ENCODE measurements at places on chromosomes 2 and 18.

- no peak for DNase-seq
Measured at GRCh38 chr2:162182395-162182794, 30.3 kb upstream of the GCG start.

DNA sequence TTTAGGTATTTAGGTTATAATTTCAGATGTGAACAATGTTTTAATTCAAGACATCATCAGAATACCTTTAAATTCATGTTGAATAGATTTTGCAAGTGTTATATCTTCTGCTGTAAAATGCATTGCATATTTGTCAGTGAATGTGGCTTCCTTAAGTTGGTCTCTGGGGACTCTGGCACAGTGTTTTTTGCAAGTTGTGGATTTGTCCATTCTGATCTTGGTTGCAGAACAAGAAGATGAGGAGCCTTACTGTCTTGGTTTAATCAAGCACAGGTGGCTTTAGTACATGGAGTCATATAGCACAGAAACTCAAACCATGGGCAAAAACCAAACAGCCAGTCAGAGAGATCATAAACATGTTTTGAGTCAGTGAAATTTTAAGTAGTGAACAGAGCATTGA is 135.7 kb downstream of the ARHGAP28 start:
- DNase-seq, result no peak

DNA sequence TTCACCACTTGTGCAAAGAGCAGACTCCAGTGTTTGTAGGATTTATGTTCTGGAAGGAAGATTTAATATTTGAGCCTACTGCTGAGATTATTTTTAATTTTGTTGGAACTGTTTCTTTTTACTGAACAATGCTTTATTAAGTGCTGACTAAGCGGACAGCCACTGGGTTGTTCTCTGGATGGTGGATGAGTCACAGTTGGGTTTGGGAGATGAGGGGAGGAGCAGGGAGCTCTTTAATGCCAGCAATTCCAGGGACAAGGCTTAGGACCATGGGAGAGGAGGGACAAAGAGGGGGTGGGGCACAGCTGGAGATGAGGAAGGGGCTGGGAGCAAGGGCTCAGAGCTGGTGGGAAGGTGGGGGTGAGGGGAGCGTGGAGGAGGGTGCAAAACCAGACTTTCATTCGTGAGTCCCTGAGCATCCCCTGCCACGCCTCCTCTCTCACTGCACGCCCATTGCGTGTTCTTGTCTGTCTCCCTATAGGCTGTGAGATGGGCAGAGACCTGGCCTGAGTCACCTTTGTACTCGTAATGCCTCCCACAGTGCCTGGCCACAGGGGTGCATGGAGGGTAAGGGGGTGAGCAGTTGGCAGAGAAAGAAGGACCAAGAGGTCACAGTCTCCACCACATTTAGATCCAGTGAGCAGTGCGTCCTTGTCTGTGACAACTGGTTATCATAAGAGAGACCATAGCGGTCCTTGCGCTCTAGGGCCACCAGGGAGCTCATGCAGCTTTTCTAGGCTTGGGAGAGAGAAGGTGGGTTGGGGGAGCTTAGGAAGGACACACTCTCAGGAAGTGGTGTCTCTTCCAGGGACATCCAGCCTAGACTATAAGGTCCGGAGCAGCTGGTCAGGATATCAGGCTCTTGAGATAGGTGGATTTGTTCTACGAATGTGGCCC is 18.4 kb downstream of the SLC4A3 start:
- DNase-seq, result no peak

DNA sequence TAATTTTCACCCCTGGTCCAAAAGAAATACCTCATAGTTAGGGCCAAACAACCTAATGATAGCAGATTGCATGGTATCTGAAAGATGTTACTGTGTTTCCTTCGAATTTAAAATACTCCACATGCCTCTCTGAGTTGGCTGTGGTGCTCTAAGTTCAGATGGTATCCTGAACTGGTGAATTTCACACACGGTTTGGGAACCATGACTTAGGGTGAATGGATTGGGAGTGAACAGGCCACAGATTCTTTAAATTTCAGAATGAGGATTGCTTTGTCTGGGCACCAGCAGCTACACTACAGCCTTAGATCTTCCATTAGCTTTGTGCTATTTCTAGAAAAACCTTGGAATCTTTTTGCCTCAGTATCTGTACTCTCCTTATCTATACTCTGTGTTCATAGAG is 6.2 kb downstream of the GMCL1 start:
- no peak for DNase-seq

Data from D341Med (cell line).